ENCODE measurements at places on chromosomes 3 and 15.
A peak's percentile ranks its signal among the peaks of the same experiment; 100 is the strongest.

DNA sequence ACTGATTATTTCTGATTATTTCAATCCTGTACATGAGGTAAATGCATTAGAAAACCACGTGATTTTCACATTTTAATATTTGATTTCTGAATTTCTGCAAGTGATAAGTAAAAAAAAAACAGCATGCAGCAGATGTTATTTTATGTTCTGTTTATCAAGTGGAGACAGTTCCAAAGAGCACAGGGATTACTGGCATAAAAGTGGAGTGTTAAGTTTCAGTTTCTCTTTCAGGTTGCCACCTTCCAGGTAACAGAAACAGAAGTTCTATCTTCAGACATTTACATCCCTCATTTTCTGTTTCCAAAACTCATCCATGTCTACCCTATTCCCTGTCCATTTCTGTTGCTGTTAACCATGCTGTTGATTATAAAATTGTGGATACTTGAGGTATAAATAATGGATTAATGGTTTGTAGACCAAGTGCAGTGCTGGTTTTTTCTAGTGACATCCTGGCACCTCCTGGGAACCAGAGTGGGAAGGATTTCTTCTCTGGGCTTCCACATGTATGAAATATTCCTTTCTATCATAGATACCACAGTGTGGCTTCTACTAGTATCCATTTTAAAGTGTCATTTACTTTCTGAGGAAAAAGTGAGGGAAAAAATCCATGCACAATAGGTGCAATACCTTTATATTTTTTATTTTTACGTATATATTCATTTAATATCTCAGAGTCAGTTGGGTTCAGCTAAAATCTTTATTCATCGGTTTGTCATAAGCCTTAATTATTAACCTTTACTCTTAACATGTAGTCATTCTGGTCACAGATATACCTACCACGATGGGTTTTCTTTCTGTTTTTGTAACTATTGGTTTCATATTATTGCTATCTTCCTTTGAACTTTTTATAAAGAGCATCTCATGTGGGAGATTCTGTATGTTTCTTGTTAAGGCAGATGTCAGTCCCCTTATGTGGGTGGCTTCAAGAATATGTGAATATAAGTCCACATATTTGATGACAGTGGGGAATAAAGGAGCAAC lies 1010.0 kb downstream of the SQOR start:
- no peaks in the 10 kb centered on the region for H3K36me3 ChIP-seq
- H3K4me1 ChIP-seq: no peaks in the 10 kb centered on the region
- no peaks in the 10 kb centered on the region for H3K27me3 ChIP-seq
- no peak for DNase-seq

- H3K4me1 ChIP-seq: peaks cover 41% of the 10 kb centered on the region
- no peak for DNase-seq
- no peak overlapping the region for H3K27ac ChIP-seq
- H3K36me3 ChIP-seq: peaks cover 41% of the 10 kb centered on the region
- H3K4me3 ChIP-seq: peak overlapping the region; percentile 85
Measured at GRCh38 chr3:9768141-9768775, 1.5 kb downstream of the CAMK1 start.

GRCh38 chr3:139679220-139679775 lies 1.5 kb upstream of the NMNAT3 start:
- H3K27me3 ChIP-seq: peaks cover 8% of the 10 kb centered on the region
- no peak overlapping the region for H3K27ac ChIP-seq
- no peaks in the 10 kb centered on the region for H3K36me3 ChIP-seq
- peaks cover 15% of the 10 kb centered on the region for H3K4me1 ChIP-seq

- peaks cover 72% of the 10 kb centered on the region for H3K36me3 ChIP-seq
- peaks cover 41% of the 10 kb centered on the region for H3K4me1 ChIP-seq
- peak; percentile 68 for DNase-seq
- peak overlapping the region; percentile 99 for H3K27ac ChIP-seq
Measured at GRCh38 chr3:48299746-48300712, 33.4 kb downstream of the SPINK8 start.

DNA sequence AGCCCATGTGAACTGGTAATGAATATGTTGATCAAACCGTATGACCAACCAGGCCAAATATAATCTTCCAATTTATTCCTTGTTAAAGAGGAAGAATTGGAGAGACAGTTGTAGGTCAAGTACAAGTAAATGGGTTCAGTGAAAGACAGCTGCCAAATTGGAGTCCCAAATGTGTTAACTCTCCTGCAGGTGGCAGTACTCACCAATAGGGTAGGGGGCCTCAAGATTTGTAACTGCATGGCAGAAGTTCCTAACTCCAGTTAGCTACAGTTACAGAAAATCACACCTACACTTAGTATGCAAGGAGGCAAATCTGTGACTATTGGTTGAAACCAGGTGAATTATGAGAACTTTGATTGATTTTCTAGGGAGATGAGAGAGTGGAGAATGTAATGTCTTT lies 278.0 kb downstream of the ZBBX start:
- H3K27ac ChIP-seq: no peak overlapping the region
- H3K4me1 ChIP-seq: no peaks in the 10 kb centered on the region
- H3K4me3 ChIP-seq: no peak overlapping the region
- H3K36me3 ChIP-seq: no peaks in the 10 kb centered on the region
- H3K27me3 ChIP-seq: no peaks in the 10 kb centered on the region
- DNase-seq: no peak

- peak overlapping the region; percentile 34 for H3K27ac ChIP-seq
- H3K4me3 ChIP-seq: no peak overlapping the region
- peaks cover 36% of the 10 kb centered on the region for H3K4me1 ChIP-seq
- no peaks in the 10 kb centered on the region for H3K27me3 ChIP-seq
Measured at GRCh38 chr3:112848196-112848595, 1.5 kb upstream of the CD200R1L start.

GRCh38 chr3:15165061-15165460 lies 41.0 kb upstream of the CAPN7 start:
- no peaks in the 10 kb centered on the region for H3K36me3 ChIP-seq
- H3K4me1 ChIP-seq: peaks cover under 1% of the 10 kb centered on the region
- DNase-seq: no peak
- H3K27ac ChIP-seq: no peak overlapping the region

DNA sequence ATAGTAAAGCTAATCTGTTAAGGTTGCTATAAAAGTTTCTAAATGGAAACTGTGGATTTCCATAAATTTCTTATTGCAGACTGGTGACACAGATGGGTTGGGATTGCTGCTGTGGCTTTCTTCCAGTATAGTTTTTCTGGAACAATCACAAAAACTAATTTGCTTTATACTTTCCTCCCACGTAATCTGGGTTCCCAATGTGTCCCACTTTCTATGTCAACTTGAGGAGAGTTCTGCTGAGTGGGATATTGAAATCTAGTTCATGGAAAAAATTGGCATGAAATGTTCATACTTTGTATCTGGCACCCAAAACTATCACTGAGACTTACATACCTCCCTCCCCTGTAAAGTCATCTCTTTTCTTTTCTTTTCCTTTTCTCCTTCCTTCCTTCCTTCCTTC lies 126.8 kb downstream of the TGFBR2 start:
- H3K4me1 ChIP-seq: peaks cover 38% of the 10 kb centered on the region
- no peaks in the 10 kb centered on the region for H3K27me3 ChIP-seq
- no peak for DNase-seq
- H3K27ac ChIP-seq: no peak overlapping the region
- no peak overlapping the region for H3K4me3 ChIP-seq

DNA sequence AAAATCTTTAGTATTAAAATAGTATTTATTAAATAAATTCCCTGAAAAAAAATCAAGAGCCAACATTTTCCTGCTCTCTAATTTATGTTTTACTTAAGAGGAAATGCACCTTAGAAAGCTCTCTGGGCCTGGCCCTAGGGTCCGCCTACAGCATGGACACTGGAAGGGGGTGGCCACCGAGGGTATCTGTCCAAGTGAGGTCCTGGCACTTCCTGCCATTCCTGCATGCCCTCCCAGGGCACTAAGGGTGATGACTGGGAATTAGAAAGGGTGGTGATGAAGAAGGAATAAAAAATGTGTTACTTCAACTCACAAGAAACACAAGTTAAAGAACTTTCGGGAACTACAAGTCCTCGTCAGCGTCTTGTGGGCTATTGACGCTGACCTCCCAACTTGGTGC lies 92.8 kb downstream of the MAGI1 start:
- H3K4me1 ChIP-seq: no peaks in the 10 kb centered on the region
- H3K27me3 ChIP-seq: no peaks in the 10 kb centered on the region
- DNase-seq: no peak

DNA sequence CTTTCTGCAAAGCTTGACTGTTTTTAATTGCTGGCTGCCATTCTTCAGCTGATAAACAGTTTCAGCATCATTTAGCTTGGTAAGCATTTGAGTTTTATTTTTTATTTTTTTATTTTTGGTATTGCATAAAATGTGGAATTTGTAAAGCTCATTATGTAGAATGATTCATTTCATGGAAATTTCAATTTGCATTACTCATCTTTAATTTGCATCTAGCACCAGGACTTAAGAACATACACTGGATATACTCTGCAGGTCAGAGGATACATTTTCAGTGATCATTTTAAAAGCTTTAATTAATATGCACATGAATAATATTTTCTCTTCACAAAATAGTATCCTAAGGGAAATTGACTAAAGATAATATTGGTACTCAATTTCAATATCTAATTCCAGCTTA lies 732.4 kb upstream of the BCHE start:
- H3K4me1 ChIP-seq: no peaks in the 10 kb centered on the region
- no peak for DNase-seq
- H3K4me3 ChIP-seq: no peak overlapping the region
- H3K36me3 ChIP-seq: no peaks in the 10 kb centered on the region

- H3K4me3 ChIP-seq: no peak overlapping the region
- H3K27me3 ChIP-seq: no peaks in the 10 kb centered on the region
- peaks cover 2% of the 10 kb centered on the region for H3K36me3 ChIP-seq
- H3K27ac ChIP-seq: no peak overlapping the region
- DNase-seq: no peak
Measured at GRCh38 chr15:77183066-77183465, 112.2 kb upstream of the TSPAN3 start.

DNA sequence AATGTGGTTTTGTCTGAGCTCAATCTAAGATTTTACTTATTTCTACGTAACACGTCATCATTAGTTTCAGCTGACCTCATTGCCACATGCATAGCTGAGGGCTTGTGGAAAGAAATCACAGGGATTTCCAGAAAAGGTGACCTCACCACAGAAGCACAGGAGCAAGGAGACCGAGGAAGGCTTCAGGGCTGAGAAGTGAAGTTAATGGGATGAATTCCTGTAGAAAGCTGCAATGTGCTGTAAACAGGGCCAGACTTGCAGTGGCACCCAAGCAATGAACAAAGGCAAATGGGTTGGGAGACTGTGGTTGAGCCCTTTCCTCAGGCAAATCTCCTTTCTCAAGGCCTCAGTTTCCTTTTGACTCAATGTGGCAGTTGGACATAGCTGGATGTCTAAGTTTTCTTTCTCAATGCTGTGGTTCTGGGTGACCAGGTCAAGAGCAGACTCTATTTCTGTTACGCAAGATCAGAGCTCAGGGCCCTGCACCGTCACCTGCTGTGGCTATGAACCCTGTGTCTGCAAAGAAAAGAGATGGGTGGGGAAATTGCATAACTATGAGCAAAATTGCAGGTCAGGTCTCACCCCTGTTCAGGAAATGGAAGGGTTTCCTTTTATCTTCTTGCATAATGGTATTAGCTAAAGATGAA lies 252.2 kb upstream of the TBL1XR1 start:
- H3K36me3 ChIP-seq: no peaks in the 10 kb centered on the region
- DNase-seq: peak; percentile 34
- peak overlapping the region; percentile 13 for H3K4me3 ChIP-seq
- H3K4me1 ChIP-seq: peaks cover 23% of the 10 kb centered on the region

GRCh38 chr3:85020828-85021227 lies 62.0 kb downstream of the CADM2 start:
- H3K27ac ChIP-seq: no peak overlapping the region
- no peaks in the 10 kb centered on the region for H3K27me3 ChIP-seq
- no peaks in the 10 kb centered on the region for H3K4me1 ChIP-seq
- H3K4me3 ChIP-seq: no peak overlapping the region
- DNase-seq: no peak

DNA sequence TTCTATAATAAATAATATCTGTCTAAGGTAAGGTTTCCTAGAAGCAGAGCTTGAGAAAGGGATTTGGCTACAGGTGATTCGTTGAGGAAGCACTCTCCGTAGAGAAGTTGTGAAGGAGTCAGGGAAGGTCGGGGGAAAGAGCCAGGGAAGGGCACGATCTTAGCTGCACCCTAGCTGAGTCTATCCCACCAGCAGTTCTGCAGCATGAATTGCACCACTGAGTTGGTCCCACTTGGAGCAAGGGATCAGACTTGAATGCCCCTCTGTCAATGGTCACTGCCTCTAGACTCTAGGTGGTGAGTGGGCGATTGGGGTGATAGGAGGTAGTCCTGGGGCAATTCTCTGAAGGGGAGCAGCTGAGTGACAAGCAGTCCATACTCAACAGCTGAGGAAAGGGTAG lies 13.5 kb downstream of the TMC3 start:
- no peak for DNase-seq
- no peak overlapping the region for H3K4me3 ChIP-seq
- H3K36me3 ChIP-seq: no peaks in the 10 kb centered on the region
- no peaks in the 10 kb centered on the region for H3K4me1 ChIP-seq
- H3K27ac ChIP-seq: no peak overlapping the region
- H3K27me3 ChIP-seq: no peaks in the 10 kb centered on the region

DNA sequence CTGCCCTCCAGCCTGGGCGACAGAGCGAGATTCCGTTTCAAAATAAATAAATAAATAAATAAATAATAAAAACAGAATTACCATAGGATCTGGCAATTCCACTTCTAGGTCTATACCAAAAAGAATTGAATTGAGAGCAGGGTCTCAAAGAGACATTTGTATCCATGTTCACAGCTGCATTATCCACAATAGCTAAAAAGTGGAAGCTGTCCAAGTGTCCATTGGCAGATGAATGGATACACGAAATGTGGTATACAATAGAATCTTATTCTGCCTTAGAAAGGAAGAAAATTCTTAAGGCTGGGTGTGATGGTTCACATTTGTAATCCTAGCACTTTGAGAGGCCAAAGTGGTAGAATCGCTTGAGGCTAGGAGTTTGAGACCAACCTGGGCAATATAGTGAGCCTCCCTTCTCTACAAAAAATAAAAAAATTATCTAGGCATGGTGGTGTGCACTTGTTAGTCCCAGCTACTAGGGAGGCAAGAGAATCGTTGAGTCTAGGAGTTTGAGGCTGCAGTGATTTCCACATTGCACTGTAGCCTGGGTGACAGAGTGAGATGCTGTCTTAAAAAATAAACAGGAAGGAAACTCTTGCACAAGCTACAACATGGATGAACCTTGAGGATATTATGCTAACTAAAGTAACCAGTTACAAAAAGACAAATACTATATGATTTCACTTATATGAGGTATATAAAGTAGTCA lies 24.2 kb downstream of the PFKFB4 start:
- no peak overlapping the region for H3K4me3 ChIP-seq
- H3K27me3 ChIP-seq: no peaks in the 10 kb centered on the region
- H3K4me1 ChIP-seq: no peaks in the 10 kb centered on the region
- peaks cover 4% of the 10 kb centered on the region for H3K36me3 ChIP-seq

GRCh38 chr3:4290272-4290893 lies 12.8 kb upstream of the SETMAR start:
- H3K4me3 ChIP-seq: no peak overlapping the region
- no peak for DNase-seq
- no peak overlapping the region for H3K27ac ChIP-seq
- H3K4me1 ChIP-seq: peaks cover 12% of the 10 kb centered on the region
- H3K27me3 ChIP-seq: no peaks in the 10 kb centered on the region
- H3K36me3 ChIP-seq: no peaks in the 10 kb centered on the region

Data from activated T-cell treated with anti-CD3 and anti-CD28 coated beads, Interleukin-2, amount 50 U/mL, for 24 hours (primary cell).